Stimulated activated CD8-positive, alpha-beta memory T cell treated with anti-CD3 and anti-CD28 coated beads, Interleukin-7, amount 100 ng/mL, for 24 hours (primary cell): ENCODE measurements at places on chromosomes 16 and 17.

DNA sequence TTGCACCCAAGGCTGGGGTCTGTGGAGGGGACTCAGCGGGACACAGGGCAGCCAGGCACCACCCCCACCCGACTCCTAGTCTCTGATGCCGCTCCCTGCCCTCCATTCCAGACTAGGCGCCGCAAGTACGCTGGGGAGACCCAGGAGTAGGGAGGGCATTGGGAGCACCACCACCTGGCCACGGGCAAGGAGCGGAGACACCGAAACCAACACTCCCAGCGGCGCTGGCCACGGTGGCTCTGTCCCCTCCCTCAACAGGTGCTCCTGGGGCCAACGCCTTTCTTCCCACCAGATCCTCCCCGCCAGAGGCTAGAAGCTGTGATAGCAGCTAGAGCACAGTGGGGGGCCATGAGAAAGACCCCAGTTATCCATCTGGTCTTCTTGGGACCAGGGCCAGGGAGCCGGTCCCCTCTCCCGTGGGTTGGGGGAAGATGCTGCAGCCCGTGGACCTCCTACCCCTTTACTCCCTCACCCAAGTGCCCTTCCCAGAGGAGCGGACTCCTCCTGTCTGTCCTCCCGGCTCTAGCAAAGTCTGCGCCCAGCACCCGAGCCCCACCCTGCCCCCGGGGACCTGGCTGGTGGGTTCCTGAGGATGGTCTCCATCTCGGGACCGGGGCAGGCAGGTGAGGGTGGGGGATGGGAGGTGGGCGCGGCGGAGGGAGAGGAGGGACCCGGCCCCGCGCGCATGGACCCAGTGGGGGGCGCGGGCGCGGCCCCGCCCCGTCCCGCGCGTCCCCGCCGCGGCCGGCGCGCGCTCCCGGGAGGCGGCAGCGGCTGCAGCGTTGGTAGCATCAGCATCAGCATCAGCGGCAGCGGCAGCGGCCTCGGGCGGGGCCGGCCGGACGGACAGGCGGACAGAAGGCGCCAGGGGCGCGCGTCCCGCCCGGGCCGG lies at the start of gene SYNGR3:
Gene SYNGR3 (plus strand): TSS at position 762 of the 892 bp plus-strand sequence. CDS start 133 bp downstream, outside the sequence.
- DNase-seq = no peak

DNA sequence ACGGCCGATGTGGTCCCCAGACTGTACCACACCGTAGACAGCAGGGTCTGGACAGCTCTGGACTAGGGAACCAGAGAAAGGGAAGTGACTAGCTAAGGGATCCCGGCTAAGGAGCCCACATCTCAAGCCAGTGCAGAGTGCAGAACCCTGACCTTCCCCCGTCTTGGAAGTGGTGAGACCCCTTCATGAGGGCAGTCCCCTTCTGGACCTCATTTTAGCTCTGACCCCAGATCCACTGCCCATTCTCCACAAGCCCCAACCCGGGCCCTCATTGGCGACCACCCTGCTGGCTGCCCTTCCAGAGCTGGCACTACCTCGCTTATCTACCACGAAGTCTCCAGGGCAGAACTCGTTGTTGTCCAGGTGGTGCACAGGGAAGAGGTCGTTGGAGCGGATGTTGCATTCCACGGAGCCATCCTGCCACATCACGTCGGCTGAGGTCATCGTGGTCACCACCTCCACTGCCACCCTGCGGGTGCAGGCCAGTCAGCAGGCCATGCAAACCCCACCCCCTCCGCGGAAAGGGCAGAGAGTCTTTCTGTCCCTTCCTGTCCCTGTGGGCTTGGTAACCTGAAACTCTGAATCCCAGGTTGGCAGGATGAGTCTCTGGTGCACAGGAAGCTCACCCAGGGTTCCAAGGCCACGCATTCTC lies 14.2 kb downstream of the SPHK1 start:
- DNase-seq = no peak

DNA sequence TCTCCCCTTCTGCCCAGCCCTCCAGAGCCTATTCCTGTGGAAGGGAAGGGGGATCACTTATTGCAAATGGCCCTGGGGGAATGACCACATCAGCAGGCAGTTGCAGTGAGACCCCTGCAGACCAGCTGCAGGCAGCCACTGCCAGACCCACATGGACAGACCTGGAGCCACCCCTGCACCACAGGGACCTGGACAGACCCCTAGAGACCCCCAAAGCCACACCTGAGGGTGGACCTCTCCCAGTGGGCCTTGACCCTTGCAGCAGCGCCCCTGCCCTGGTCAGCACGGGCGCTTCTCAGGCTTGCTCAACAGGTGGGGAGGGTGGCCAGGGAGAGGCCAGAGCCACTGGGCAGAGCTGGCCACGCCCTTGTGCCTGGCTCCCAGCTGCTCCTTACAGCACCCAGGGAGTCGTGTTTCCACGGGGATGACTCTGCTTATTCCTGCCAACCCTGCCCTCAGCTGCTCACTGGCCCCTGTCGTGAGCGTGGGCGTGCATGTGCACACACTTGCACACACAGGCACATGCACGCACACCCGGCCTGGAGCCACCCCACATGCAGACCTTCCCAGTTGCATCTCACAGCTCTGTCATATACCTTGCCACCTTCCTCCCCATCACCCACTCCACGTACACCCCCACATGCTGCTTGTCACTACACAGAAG lies 1.3 kb upstream of the SCN4A start:
- no peak for DNase-seq

GRCh38 chr16:49788986-49789385 lies 66.9 kb downstream of the ZNF423 start:
- DNase-seq = no peak

GRCh38 chr17:67467500-67468455 lies 90.7 kb downstream of the PITPNC1 start:
- no peak for DNase-seq

GRCh38 chr16:86988920-86989696 lies 328.1 kb downstream of the C16orf95 start:
- DNase-seq = no peak

- no peak for DNase-seq
Measured at GRCh38 chr17:64580384-64581315, 73.9 kb downstream of the CEP95 start.

- DNase-seq = no peak
Measured at GRCh38 chr17:16150251-16150856, 65.0 kb downstream of the NCOR1 start.

DNA sequence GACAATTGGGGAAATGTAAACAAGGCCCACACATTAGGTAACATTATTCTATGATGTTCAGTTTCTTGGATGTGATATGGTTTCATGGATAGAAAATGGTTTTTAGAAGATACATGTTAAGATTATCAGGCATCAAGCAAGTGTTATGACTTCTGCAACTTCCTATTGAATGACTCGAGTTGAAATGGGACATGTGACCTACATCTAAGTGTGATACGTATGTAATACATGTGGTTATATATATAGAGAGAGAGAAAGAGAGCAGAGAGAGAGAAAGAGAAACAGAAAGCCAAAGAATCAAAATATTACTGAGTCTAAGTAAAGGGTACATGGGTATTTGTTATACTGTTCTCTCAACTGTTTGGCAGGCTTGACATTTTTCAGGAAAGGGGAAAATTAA lies 1.7 kb downstream of the TMEM170A start:
- DNase-seq = no peak

- DNase-seq = no peak
Measured at GRCh38 chr17:77585142-77585860, 373.2 kb upstream of the TNRC6C start.

GRCh38 chr17:17724307-17725010 lies 43.2 kb downstream of the RAI1 start:
- no peak for DNase-seq

GRCh38 chr16:1825864-1826690 lies 548 bp downstream of the HAGH start:
- peak; percentile 28 for DNase-seq

- peak; percentile 78 for DNase-seq
Measured at GRCh38 chr16:637081-638018, 1.2 kb upstream of the METTL26 start.

GRCh38 chr17:72614871-72615626 lies 477.4 kb downstream of the SLC39A11 start:
- no peak for DNase-seq

DNA sequence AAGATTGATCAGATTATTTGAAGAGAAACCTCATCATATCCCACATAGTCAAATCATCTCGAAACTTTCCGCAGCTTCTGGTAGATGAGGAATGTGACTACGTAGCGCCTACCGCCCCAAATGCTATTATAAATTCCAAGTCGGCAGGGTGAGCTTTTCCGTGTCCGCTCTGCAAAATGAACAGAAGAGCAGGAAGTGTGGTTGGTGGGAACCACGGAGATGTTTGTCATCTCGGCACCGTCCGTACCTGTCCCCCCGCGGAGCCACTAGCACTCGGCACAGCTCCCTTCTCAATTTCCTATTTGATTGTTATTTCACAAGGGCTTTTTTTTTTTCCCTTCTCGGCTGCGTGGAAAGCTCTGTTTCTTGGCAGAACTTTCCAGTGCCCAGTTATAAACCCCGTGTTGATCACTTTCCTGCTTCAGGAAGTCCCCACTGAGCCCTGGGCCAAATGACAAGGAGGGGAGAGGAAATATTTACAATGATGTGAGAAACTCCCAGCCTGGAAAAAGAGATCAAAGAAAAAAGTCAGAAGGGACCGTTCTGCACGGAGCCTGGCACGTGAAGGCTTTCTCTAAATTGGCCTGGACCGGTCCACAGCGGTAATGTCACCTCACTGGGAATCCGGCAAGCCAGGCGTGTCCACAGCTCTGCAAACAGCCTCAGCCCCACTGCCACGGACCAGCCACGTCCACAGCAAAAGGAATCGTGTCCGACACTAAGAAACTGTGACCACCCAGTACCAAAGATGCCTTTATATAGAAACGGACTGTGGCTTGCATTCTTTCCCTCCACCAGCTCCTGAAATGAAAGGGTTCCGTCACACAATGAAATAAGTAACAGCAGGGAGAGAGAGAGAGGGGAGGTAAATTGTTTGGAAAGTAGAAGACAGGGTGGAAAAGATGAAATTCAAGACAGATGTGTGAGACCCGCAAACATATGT lies 65.0 kb downstream of the MRM3 start:
- DNase-seq = no peak

DNA sequence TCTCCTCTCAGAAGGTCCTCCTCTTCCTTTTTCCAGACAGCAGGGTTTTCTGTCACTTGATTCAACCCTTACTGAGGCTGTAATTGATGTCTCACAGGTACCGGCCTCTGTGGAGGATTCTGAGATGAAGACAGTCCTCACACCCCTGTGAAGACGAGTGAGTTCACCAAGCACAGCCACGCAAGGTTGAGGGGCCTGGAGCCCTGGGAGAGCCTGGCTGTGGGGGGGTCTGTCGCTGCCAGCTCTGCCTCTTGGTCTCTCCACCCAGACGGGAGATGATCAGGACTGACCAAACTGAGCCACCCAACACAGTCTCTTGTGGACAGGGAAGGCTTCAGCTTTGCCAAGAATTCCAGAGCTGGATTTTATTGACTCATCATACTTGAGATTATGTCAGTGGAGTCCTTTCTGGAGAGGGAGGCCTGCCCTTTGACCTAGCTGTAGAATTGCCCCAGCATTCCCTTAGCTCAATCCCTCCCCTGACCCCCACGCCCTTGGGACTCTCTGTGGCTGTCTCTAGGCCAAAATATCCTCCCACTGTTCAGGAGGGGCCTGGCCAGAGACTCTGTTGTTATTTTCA lies 51.1 kb upstream of the CRHR1 start:
- DNase-seq = no peak

DNA sequence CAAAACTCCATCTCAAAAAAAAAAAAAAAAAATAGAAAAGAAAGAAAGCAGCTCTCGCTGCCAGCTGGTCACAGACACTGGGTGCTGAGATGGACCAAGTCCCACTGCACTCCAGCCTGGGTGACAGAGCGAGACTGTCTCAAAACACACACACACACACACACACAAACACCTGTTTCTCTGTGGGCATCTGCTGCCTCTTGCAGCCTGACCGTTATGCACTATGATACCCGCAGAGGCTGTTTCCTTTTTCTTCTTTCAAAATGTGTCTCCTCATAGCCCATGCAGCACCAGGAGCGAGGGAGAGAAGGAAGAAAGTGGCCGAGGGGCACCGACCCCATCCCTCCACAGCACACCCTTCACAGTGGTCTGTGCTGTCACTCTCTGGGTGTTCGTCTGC lies 36.9 kb upstream of the KLHDC4 start:
- no peak for DNase-seq

GRCh38 chr16:2614761-2615191 lies 67.5 kb upstream of the KCTD5 start:
- no peak for DNase-seq

- DNase-seq = no peak
Measured at GRCh38 chr16:678858-679813, 1.1 kb upstream of the STUB1 start.

DNA sequence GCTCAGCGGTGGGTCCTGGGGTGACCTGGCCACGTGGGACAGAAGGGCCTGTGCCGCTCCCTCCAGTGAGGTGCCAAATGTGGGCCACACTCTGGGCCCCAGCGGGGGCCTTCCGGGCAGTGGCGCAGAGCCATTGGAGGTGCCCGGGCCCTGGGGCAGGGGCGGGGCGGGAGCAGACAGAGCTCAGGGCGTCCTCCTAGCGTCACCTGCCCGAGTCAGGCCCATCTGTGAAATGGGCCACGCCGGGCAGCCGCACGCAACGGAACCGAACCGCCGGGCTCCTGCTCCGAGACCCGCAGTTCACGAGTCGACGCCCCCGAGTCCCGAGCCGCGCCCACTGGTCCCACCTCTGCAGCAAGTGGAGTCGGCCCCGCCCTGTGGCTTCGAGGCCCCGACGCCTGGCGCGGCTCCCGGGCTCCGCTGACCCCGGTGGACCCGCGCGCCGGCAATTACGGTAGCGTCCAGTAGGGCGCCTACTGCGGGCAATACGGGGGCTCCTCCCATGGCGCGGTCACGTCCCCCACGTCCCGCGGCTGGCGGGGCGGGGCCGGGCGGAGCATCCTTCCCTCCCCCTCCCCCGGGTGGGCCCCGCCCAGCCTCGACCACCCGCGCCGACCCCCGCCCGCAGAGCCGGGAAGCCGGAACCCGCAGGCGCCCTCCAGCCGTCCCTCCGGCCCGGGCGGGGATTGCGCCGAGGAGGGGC lies 1.9 kb downstream of the SLC16A3 start:
- no peak for DNase-seq

DNA sequence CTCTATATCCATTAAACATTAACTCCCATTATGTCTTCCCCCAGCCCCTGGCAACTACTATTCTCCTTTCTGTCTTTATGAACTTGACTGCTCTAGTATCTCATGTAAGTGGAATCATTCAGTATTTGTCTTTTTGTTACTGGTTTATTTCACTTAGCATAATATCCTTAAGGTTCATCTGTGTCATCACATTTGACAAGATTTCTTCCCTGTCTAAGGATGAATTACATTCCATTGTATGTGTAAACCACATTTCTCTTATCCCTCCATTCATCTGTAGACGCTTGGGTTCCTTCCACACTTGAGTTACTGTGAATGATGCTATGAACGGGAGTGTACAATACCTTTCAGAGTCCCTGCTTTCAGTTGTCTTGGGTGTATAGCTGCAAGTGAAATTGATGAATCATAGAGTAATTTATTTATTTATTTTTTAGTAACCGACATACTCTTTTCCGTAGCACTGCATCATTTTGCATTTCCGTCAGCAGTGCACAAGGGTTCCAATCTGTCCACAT lies 399.7 kb upstream of the RBFOX1 start:
- no peak for DNase-seq

GRCh38 chr17:27956601-27957445 lies 63.7 kb upstream of the LYRM9 start:
- DNase-seq = no peak

GRCh38 chr16:71758293-71758760 lies 33.8 kb upstream of the PHLPP2 start:
- no peak for DNase-seq
